Mesothelial cell of epicardium (in vitro differentiated cells): ENCODE measurements at places on chromosomes 1 and 21. TPM values are rescaled to one million over a fixed set of nuclear protein-coding genes. Genes with fewer than 3 reads are reported as not detected.

The PIK3R3 gene
- 36.2 to 41.3 TPM (median 39.0 TPM) in 3 replicates for total RNA-seq

The MTARC1 gene
- total RNA-seq: 10.8 to 12.1 TPM (median 11.9 TPM) in 3 replicates

The PRDM16 gene
- total RNA-seq: 1.2 to 2.1 TPM (median 1.4 TPM) in 3 replicates

- DNase-seq: no peak
- no peak overlapping the region for H3K27ac ChIP-seq
- no peak overlapping the region for H3K4me3 ChIP-seq
- peaks cover 7% of the 10 kb centered on the region for H3K36me3 ChIP-seq
- H3K4me1 ChIP-seq: peaks cover 10% of the 10 kb centered on the region
- no peaks in the 10 kb centered on the region for H3K27me3 ChIP-seq
Observed at GRCh38 chr1:201626629-201627275, 87.8 kb downstream of the NAV1 start.

DNA sequence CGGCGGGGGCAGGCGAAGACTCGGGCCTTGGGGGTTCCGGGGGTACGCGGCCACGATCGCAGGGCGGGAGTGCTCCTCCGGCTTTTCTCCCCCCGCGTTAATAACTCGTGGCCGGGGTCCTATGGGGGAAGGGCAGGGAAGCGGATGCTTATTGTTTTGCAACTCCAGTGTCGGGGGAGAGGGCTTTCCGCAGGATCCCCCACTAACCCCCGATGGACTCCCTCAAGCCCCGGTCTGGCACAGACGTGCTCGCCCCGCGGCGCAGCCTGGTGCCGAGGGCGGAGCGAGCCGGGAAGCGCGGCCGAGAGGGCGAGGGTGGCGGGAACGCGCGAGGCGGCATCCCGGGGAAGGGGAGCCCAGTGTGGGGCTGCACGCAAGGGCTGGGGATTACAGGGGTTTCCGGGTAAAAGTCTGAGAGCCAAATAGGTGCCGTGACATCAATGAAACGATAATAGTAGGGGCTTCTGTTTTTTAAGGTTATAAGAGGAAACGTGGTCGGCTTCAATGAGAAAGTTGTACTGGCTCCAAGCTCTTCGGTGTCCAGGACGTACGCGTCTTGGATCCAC, 772 bp downstream of the UCK2 start:
- no peaks in the 10 kb centered on the region for H3K27me3 ChIP-seq
- peak overlapping the region; percentile 98 for H3K27ac ChIP-seq
- peak; percentile 72 for DNase-seq
- peak overlapping the region; percentile 93 for H3K4me3 ChIP-seq
- H3K36me3 ChIP-seq: no peaks in the 10 kb centered on the region
- H3K4me1 ChIP-seq: peaks cover 14% of the 10 kb centered on the region

The IVL gene
- 0.11 to 0.34 TPM (median 0.27 TPM) in 3 replicates for total RNA-seq

GRCh38 chr1:228041316-228041715, 34.5 kb downstream of the WNT3A start:
- H3K27ac ChIP-seq: no peak overlapping the region
- no peak overlapping the region for H3K4me3 ChIP-seq
- no peak for DNase-seq
- peaks cover 50% of the 10 kb centered on the region for H3K27me3 ChIP-seq

The LCE1A gene
- total RNA-seq: not detected in 3 replicates

The SLAMF9 gene
- total RNA-seq: not detected in 3 replicates

GRCh38 chr1:112697781-112698201, 9.1 kb downstream of the RHOC start:
- DNase-seq: no peak
- no peak overlapping the region for H3K4me3 ChIP-seq
- peaks cover 33% of the 10 kb centered on the region for H3K36me3 ChIP-seq
- peak overlapping the region; percentile 34 for H3K27ac ChIP-seq

GRCh38 chr1:157978586-157979403, 14.7 kb upstream of the KIRREL1 start:
- H3K4me1 ChIP-seq: peaks cover 3% of the 10 kb centered on the region
- no peak overlapping the region for H3K4me3 ChIP-seq
- no peak for DNase-seq
- H3K27ac ChIP-seq: no peak overlapping the region
- H3K36me3 ChIP-seq: no peaks in the 10 kb centered on the region

The CFHR2 gene
- not detected in 3 replicates for total RNA-seq

The DESI2 gene
- 30.7 to 32.0 TPM (median 31.1 TPM) in 3 replicates for total RNA-seq

- H3K4me3 ChIP-seq: no peak overlapping the region
- no peak overlapping the region for H3K27ac ChIP-seq
- H3K4me1 ChIP-seq: no peaks in the 10 kb centered on the region
- DNase-seq: no peak
Observed at GRCh38 chr1:232059726-232060374, 433.3 kb downstream of the DISC1 start.

The RIMKLA gene
- 0.20 to 0.31 TPM (median 0.20 TPM) in 3 replicates for total RNA-seq

The OR2T2 gene
- total RNA-seq: not detected in 3 replicates

GRCh38 chr1:15158506-15159165, 5.1 kb downstream of the TMEM51 start:
- H3K4me3 ChIP-seq: no peak overlapping the region
- no peak for DNase-seq
- peak overlapping the region; percentile 56 for H3K27ac ChIP-seq
- peaks cover 3% of the 10 kb centered on the region for H3K27me3 ChIP-seq
- H3K36me3 ChIP-seq: no peaks in the 10 kb centered on the region

The ARHGEF16 gene
- 20.1 to 20.3 TPM (median 20.3 TPM) in 3 replicates for total RNA-seq

The KIRREL1 gene
- total RNA-seq: 178 to 189 TPM (median 180 TPM) in 3 replicates

- H3K4me3 ChIP-seq: no peak overlapping the region
- H3K4me1 ChIP-seq: peaks cover 13% of the 10 kb centered on the region
- H3K27ac ChIP-seq: peak overlapping the region; percentile 48
Observed at GRCh38 chr1:8640950-8641349, 176.5 kb downstream of the RERE start.

GRCh38 chr21:27426196-27426595, 459.3 kb upstream of the ADAMTS5 start:
- no peak overlapping the region for H3K4me3 ChIP-seq
- no peaks in the 10 kb centered on the region for H3K27me3 ChIP-seq
- H3K27ac ChIP-seq: peak overlapping the region; percentile 48
- peaks cover 2% of the 10 kb centered on the region for H3K36me3 ChIP-seq

DNA sequence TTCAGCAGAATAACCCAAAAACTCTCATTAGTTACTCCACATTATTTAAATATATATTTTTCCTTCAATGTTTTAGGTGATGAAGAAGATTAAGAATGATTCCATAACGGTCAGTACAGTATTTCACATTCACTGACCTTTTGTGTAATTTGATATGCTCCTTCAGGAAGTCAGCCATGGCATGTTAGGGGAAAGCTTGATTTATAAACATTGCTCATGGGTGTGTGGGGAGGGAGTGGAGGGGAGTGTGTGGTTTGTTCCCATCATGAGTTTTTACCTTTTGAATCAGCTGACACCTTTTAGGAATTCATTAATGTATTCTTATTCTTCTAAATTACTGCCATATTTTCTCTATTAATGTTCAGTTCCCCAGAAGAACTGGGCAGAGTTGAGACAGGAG, 240.2 kb downstream of the ATG4C start:
- H3K4me3 ChIP-seq: no peak overlapping the region
- H3K4me1 ChIP-seq: peaks cover 8% of the 10 kb centered on the region

GRCh38 chr1:6185151-6185550, 5.0 kb upstream of the CHD5 start:
- H3K4me1 ChIP-seq: peaks cover 29% of the 10 kb centered on the region
- H3K36me3 ChIP-seq: peaks cover 14% of the 10 kb centered on the region
- H3K4me3 ChIP-seq: no peak overlapping the region

GRCh38 chr1:217010253-217010652, 287.0 kb upstream of the ESRRG start:
- H3K4me1 ChIP-seq: peaks cover 4% of the 10 kb centered on the region
- no peak overlapping the region for H3K27ac ChIP-seq
- peaks cover 46% of the 10 kb centered on the region for H3K27me3 ChIP-seq
- H3K36me3 ChIP-seq: no peaks in the 10 kb centered on the region

DNA sequence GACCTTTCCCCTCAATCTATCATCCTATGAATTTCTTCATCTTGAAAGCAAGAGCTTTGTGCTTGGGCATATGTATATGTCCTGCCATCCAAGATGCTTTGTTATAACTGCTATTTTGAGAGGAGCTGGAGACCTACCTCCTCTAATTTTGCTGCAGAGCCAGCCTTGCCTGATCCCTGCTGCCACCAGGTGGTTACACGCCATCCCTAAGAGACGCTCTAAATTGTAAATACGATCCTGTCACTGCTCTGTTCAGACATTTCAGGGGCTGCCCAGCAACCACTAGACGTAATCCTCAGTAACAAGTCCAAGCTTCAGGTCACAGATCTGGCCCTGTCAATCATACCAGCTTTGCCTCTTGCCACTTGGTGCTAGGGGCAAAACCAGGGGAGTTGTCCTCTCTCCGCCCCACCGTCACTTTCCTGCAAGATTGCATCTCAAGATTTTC, 32.9 kb downstream of the GPA33 start:
- peaks cover 5% of the 10 kb centered on the region for H3K4me1 ChIP-seq
- no peak overlapping the region for H3K27ac ChIP-seq
- DNase-seq: no peak

DNA sequence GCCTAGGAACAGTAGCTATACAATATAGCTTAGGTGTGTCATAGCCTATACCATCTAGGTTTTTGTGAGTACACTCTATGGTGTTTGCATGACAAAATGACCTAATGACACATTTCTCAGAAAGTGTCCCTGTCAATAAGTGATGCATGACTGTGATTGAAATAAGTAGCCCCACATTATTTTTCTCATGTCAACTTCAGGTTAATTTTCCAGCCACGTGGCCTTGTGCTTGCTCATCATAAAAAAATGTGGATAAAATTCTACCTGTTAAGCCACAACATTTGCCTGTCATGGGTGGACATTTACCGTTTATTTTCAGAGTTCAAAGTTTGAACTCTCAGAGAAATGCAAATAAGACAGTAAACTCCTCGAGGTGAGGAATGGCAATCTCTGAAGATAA, 5.5 kb downstream of the DISC1 start:
- no peak for DNase-seq
- no peak overlapping the region for H3K4me3 ChIP-seq
- no peaks in the 10 kb centered on the region for H3K36me3 ChIP-seq
- H3K27ac ChIP-seq: no peak overlapping the region
- H3K27me3 ChIP-seq: no peaks in the 10 kb centered on the region

GRCh38 chr1:110255392-110255787, 45.3 kb downstream of the KCNC4 start:
- H3K36me3 ChIP-seq: no peaks in the 10 kb centered on the region
- peaks cover 5% of the 10 kb centered on the region for H3K4me1 ChIP-seq
- H3K27me3 ChIP-seq: peaks cover 45% of the 10 kb centered on the region
- H3K27ac ChIP-seq: no peak overlapping the region

DNA sequence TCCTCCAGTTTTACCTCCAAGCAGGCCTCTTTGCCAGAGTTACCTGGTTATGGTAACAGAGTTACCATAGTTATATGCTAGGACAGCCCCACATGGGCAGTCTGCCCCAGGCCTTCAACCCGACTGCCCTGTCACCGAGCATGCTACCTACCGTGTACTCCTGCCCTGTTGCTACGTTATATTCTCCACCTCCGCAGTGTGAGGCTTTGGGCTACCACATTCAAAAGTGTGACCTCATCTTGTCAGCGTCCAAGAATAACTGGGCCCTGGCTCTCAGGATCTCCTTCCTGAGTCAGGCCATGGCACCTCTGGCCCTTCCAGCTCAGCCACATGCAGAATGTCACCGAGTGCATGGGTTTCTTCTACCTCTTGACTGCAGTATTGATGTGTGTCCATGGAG, 8.9 kb downstream of the MAPKAPK2 start:
- peaks cover 44% of the 10 kb centered on the region for H3K4me1 ChIP-seq
- no peak overlapping the region for H3K27ac ChIP-seq
- H3K27me3 ChIP-seq: no peaks in the 10 kb centered on the region
- peaks cover 10% of the 10 kb centered on the region for H3K36me3 ChIP-seq
- H3K4me3 ChIP-seq: no peak overlapping the region
- DNase-seq: no peak

The LDLRAD1 gene
- not detected in 3 replicates for total RNA-seq

DNA sequence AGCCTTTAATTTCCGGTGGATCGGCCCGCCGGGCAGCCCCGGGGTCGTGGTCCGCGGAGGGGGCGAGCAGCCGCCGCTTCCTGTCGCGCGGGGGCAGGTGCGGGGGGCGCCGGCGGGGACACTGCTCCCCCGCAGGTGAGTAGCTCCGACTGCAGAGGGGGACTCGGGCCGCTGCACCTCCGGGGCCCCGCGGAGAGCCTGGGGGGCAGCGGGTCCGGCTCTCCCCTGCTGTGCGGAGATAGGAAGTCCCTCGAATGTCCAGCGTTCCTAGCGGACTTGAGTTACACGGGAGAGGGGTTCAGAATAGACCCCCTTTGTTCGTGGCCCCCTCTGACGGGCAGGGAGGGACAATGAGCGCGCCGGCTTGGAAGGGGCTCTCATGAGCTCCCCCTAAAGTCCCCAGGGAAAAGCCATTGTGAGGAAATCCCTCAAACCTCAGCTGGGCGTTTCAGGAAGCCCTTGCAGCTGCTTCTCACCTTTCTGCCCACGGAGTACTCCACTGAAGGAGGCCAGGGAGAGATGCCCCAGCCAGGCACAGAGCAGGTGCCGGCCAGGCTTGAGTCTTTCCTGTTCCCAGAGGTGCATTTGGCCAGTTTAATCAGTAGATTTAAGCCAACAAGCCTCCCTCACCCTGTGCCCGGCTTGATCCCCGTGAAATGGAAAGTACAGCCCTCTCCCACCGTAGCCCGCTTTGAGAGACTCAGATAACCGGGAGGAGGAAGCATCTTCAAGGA, 925 bp downstream of the PDE9A start:
- H3K4me1 ChIP-seq: peaks cover 28% of the 10 kb centered on the region
- DNase-seq: no peak
- H3K27me3 ChIP-seq: peaks cover 3% of the 10 kb centered on the region
- no peak overlapping the region for H3K27ac ChIP-seq
- peaks cover under 1% of the 10 kb centered on the region for H3K36me3 ChIP-seq
- peak overlapping the region; percentile 78 for H3K4me3 ChIP-seq

DNA sequence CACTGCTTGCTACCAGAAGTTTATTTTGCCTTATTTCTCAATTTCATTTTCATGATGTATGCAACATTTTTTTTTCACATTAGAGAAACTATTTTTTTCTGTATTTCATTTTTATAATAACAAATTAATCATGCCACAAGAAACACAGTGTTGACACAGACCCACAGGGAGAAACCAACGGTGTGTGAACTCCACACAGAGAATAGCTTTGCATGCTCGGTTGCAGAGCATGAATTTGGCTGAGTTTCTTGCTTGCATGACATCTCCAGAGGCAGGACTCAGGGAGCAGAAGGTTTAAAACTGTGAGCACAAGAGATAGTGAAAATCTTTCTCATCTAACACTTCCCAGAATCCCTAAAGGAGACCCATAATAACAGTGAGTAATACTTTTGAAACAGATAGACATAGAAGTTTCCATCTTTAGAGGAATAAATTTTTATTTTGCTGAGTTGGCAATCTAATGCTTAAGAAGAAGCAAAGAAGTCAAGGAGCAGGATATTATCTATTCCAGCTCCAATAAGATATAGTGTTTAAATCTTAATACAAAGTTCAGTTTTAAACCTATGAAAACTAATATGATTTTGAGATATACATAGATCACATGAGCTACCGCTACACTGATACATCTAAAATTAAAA, 890.9 kb downstream of the MRPL39 start:
- no peak for DNase-seq
- no peak overlapping the region for H3K27ac ChIP-seq
- H3K4me1 ChIP-seq: no peaks in the 10 kb centered on the region
- no peaks in the 10 kb centered on the region for H3K36me3 ChIP-seq
- H3K4me3 ChIP-seq: no peak overlapping the region
